ENCODE measurements at places on chromosomes 11 and 22.

DNA sequence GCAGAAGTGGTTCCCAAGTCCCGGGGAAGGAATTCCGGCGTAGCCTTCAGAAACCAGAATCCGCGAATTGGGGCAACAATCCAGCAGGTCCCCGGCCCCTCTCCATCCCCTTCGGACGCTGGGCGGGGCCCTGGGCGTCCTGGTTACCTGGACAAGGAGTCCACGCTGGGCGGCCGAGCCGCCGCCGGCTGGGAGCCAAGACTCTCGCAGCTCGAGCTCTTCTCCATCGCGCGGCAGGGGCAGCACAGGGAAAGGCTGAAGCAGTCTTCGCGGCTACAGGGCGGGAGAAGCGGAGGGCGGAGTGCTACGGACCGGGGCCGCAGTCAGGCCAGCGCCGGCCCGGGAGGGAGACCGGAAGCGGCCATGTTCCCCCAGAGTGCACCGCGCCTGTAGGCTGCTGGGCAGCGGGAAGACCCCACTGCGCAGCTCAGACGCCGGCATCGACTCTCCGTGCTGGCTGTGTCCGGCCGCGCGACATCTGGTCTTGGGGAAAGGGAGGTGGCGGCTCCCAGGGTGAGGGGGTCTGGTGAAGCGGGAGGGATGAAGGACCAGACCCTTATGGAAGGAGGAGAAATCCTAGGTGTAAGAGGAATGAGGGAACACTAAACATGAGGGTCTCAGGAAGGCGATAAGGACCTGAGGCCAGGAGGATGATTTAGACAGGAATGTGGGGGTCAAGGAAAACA is at the start of gene MTMR2:
TSS of gene MTMR2 (minus strand) at position 380 of the 686 bp plus-strand sequence. CDS start at position 227, 153 bp downstream.
- DNase-seq: peak; percentile 16

DNA sequence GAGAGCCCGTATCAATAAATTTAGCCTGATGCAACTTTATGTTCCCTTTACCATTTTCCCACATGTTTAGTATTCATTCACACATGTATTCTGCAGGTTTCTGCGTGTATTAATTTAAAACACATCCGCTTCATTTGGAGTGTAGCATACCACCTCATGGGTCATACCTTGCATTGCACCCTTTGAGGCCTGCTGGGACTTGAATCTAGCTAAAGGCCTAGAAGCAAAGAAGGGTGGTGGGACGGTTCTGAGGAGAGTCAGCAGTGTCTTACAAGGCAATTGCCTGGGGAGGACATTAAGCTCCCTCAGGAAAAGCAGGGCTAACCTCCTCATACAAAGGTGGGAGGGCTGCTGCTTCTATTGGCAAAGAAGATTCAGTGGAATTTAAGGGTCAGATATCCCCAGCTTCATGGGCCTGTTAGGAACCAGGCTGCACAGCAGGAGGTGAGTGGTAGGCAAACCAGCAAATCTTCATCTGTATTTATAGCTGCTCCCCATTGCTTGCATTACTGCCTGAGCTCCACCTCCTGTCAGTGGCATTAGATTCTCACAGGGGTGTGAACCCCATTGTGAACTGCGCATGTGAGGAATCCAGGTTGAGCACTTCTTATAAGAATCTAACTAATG is 15.9 kb upstream of the SNX19 start:
- no peak for DNase-seq

GRCh38 chr11:134763030-134763388 is 351.0 kb upstream of the B3GAT1 start:
- DNase-seq: no peak

GRCh38 chr22:42856179-42856864 is 751 bp downstream of the ARFGAP3 start:
- DNase-seq: peak; percentile 60

DNA sequence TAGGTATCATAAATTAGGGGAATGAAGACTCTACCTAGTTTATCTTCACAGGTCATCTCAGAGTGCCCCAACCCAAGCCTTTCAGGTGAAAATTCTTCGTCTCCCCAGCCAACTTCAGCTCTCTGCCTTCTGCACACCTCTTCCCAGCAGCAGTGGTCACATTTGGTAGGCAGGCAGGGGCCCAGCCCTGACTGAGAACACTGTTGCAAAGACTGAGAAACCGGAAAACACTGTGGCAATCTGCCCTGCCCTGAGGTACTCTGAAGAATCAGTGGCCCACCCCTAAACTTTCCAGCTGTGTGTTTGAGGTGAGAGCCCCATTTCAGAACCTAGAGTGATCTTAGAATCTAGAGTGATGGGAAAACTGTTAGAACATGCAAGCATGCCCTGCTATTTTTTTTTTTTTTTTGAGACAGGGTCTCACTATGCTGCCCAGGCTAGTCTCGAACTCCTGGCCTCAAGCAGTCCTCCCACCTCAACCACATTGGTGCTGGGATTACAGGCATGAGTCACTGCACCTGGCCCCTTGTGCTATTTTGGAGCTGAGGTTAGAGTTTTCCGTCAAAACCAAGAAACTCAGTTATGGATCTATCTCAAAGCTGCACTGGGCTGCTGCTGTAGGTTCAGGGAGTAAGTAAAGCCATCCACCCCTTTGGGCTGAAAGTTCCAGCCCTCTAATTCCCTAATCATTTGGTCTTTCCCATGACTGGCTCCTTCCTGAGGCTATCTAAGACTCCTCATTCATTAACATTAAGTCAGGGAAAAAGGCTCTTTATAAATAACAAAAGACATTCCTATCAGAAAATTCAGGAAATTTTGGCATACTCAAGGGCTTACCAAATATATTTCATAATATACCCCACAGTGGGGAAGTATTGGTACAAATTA is 1.7 kb upstream of the LDHA start:
- no peak for DNase-seq

DNA sequence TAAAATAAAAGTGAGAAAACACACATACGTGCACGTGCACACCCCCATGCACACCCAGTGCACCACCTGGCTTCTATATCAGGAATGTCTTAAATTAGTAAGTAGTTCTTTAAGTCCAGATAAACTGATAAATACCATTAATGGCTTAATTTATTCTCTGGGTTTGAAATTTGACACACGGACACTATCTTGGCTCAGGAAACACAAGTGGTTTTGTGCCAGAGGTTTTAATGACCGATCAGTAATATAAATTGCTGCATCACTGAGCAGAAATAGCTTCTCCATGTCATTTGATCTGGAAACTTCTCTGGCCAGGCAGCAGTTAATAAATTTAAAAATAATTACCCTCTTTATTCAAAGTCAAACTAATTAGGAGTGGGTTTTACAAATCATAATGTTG is 101.5 kb upstream of the NNMT start:
- no peak for DNase-seq

- DNase-seq: no peak
These were observed 282 bp downstream of the MPPED2 start for GRCh38 chr11:30585892-30586250.

DNA sequence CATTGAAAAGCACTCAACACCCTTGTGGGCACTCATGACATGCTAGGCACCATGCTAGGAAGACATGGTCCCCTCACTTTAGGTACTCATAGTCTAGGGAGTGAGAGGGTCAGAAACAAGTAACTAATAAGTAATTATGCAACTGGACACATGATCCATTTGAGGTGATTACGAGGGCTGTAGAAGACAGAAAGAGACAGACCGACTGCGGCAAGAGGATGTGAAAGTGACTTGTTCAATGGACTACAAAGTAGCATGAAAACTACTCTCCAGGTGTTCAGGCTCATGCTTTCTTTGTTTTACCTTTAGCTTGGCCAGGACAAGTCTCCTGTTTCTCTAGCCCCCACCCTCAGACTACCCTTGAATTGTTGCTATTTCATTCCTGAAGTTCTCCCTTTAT is 310.8 kb upstream of the SORL1-AS1 start:
- no peak for DNase-seq

GRCh38 chr22:49752598-49753091 is 75.0 kb downstream of the BRD1 start:
- DNase-seq: no peak

- no peak for DNase-seq
These were observed 81.7 kb downstream of the PRCP start for GRCh38 chr11:82818409-82819043.

- DNase-seq: no peak
These were observed 88.4 kb downstream of the CDKN1C start for GRCh38 chr11:2797121-2797711.

DNA sequence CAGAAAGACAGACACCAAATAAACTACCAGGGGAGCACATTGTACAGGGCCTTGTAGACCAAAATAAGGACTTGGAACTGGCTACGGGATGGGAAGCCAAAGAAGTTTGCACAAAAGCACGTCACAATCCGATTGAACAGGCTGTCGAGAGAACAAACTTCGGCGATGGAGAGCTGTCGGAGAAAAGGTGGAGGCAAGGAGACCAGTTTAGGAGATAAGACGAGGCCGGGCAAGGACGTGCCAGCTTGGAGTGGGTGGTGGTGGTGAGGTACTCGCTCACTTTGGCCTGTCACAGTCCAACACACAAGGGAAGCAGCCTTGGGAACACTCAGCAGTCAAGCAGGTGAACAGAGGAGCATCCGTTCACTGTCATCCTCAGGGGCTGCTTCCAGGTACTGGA is 19.0 kb downstream of the APOL5 start:
- no peak for DNase-seq

DNA sequence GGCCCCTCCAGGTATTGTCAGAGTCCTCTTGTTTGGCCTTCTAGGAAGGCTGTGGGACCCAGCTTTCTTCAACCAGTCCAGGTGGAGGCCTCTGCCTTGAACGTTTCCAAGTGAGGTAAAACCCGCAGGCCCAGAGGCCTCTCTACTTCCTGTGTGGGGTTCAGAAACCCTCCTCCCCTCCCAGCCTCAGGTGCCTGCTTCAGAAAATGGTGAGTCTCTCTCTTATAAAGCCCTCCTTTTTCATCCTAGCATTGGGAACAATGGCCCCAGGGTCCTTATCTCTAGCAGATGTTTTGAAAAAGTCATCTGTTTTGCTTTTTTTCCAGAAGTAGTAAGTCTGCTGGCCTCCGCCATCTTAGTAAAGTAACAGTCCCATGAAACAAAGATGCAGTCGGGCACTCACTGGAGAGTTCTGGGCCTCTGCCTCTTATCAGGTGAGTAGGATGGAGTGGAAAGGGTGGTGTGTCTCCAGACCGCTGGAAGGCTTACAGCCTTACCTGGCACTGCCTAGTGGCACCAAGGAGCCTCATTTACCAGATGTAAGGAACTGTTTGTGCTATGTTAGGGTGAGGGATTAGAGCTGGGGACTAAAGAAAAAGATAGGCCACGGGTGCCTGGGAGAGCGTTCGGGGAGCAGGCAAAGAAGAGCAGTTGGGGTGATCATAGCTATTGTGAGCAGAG is at the start of gene CD3E:
TSS of gene CD3E (plus strand) at position 163 of the 681 bp plus-strand sequence. CDS start at position 386, 223 bp downstream.
- peak; percentile 46 for DNase-seq

DNA sequence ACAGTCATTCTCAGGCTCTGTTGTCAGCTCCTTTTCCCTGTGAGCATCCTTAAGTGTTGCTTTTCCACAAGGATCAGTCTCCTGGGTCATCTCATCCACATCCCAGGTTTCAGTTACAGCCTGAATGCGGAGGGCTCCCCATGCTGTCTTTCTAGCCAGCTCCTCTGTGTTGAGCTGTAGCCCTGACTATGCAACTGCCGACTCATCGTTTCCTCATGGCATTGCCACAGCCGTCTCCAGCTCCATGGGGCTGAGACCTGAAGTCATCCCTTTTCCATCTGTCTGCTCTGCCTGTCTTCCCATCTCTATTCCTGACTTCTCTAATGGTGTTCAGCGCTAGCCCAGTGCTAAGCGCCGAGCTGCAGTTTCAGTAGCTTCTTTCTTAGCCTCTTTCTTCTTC is 11.8 kb downstream of the SAMM50 start:
- DNase-seq: no peak

DNA sequence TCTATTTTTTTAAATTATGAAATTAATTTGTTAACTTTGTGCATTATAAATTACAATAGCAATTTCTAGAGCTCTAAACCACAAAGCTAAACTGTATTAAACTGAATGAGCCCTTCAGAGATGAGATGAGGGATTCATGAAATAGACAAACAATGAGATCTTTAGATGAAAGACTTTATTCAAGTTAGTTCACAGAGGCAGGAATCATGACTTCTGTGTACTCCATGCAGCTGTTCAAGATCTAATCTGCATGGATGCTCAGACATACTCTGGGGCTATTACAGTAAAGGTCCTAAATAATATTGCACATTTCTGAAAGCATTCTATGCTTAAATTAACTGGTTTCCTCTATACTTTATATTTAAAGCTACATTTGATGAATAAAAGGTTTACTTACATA is 122.7 kb downstream of the FCHSD2 start:
- no peak for DNase-seq

DNA sequence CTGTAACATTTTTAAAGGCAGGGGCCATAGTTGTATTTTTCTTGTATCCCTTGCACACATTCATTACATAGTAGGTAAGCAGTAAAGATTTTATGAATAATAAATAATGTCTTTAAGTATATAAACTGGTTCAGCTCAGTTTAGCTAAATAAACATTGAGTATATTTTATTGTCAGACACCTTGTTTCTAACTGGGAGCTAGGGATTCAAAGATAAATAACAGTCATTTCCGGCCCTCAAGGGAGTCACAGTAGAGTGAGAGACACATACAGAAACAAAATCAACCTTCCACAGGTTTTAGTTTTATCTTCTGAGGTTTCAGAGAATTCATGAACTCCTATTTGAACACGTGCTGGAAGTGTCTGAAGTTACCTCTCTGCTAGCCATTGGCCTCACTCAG is 760.2 kb downstream of the DLG2 start:
- no peak for DNase-seq

- DNase-seq: no peak
These were observed 1073.3 kb upstream of the RAG2 start for GRCh38 chr11:37671321-37671720.

DNA sequence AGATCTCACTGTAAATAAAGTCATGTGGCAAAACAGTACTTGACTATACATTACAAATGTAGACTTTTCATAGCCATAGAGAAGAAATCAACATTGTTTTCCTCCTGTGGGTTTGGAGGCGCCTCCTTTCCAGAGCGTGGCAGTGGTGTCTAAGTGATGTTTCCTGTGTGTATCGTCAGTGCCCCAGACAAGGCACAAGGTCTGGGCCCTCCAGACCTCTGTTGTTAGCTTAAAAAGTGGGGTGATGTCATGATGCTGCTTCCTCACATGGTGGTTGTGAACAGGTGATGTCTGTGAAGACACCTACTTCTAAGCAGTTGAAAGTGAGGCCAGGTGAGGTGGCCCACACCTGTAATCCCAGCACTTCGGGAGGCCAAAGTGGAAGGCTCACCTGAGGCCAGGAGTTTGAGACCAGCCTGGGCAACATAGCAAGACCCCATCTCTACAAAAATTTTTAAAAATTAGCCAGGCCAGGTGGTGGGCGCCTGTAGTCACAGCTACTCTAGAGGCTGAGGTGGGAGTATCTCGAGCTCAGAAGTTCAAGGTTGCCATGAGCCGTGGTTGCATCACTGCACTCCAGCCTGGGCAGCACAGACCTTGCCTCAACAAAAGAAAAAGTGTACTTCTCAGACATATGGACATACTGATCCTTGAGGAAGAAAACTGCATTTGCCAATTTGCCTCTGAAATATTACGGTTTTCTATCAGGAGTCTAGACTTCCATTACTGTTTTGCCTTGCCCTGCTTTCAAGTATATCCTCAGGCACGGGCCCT is 15.7 kb downstream of the NUP50 start:
- no peak for DNase-seq

DNA sequence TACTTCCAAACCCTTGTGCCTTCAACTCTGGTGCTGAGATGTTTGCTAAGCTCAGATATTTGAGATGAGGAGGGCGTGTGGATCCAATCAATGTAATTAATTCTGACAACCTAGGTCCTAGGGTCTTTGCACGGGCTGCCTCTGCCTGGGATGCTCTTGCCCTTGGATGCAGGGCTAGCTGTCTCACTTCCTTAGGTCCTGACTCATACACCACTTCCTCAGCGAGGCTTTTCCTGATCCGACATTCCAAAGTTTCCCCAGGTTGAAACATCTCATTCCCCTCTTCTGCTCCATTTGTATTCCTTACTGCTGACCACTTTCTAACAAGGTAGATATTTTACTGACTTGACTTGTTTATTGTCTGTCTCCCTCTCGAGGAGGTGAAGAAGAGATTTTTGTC is 43.0 kb upstream of the NTM start:
- no peak for DNase-seq
